ENCODE measurements at places on chromosomes 7 and 10. TPM values are rescaled to one million over a fixed set of nuclear protein-coding genes. Genes with fewer than 3 reads are reported as not detected.
A peak's percentile ranks its signal among the peaks of the same experiment; 100 is the strongest.

Gene GRM3
- total RNA-seq, result not detected

Gene SFTPD
- 0.33 TPM for total RNA-seq

Gene DENND11
- 28.9 TPM for total RNA-seq

Gene OLAH
- total RNA-seq, result 0.34 TPM

- DNase-seq, result no peak
These were observed 29.6 kb upstream of the AKR1C2 start for GRCh38 chr10:5033061-5033778.

DNA sequence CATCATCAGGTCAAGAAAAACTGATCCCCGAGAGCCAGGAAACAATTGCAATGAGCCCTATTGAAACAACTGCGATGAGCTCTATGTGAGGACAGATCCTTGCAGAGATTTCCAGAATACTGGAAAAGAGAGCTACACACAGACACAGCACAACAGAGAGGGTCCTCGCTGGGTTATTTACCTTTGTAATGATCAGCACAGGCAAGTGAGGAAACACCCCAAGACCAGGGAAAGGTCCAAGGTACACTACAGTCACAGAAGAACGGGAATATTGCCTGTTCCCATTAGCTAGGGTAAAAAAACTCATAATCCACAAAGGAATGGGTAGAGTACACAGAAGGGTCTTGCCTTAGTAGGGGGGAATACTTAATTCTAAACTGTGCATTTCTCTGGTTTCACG is 152.7 kb downstream of the ZNF438 start:
- no peak for DNase-seq

GRCh38 chr7:121480058-121480457 is 84.0 kb upstream of the FAM3C start:
- DNase-seq, result no peak

GRCh38 chr7:108385834-108386422 is 70.3 kb downstream of the NRCAM start:
- no peak for DNase-seq

- DNase-seq, result no peak
These were observed 95.8 kb upstream of the COL1A2 start for GRCh38 chr7:94298943-94299342.

GRCh38 chr10:126926568-126926967 is 21.3 kb downstream of the DOCK1 start:
- DNase-seq, result no peak

GRCh38 chr7:2993868-2994267 is 49.8 kb downstream of the CARD11 start:
- no peak for DNase-seq

DNA sequence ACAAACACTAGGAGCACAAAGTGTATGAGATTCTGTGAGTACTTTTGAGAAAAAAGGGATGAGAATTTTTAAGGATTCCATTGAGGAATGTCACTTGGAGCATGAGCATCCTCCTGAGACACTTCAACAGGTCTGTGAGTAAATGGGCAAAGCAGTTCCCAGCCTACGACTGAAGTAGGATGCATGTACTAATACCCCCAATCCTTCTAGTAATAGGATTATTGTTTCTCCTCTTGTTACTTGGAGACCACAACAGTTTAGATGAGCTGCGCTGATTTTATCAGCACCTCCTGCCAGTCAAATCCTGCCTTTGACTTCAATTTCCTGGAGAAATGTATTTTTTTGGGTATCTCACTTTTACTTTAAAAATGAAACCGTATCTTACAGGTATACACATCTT is 820 bp downstream of the BBS9 start:
- peak; percentile 29 for DNase-seq

DNA sequence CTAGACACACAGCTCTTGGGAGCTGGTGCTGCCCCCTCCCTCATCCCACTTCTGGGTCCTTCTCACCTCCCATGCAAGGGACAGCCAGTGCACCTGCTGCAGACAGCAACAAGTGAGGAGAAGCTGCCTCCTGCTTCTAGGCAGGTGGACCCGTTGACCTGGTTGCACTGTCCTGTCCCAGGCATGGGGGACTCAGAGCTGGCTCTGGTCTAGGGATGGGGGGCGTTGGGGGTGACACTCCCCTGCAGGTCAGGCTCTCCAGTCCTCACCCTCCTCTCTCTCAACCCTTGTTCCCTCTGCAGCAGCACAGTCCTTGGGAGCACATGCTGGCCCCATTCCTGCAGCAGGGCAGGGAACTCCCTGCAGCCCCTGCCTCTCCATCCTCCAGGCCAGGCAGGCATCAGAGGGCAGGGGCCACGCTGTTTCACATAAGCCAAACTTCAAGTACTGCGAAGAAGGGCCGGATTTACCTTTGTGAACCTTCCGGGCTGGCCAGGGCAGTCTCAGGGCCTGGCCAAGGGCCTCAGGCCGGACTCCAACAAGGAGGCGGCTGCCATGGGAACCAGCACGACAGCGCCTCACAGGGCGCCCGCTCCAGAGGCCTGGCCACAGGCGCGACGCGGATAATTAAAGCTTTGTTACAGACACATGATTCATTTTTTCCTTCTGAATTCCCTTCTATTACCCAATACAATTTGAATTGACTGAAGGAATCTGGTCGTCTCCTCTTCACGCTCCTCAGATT is 48.5 kb downstream of the RASGEF1A start:
- no peak for DNase-seq

DNA sequence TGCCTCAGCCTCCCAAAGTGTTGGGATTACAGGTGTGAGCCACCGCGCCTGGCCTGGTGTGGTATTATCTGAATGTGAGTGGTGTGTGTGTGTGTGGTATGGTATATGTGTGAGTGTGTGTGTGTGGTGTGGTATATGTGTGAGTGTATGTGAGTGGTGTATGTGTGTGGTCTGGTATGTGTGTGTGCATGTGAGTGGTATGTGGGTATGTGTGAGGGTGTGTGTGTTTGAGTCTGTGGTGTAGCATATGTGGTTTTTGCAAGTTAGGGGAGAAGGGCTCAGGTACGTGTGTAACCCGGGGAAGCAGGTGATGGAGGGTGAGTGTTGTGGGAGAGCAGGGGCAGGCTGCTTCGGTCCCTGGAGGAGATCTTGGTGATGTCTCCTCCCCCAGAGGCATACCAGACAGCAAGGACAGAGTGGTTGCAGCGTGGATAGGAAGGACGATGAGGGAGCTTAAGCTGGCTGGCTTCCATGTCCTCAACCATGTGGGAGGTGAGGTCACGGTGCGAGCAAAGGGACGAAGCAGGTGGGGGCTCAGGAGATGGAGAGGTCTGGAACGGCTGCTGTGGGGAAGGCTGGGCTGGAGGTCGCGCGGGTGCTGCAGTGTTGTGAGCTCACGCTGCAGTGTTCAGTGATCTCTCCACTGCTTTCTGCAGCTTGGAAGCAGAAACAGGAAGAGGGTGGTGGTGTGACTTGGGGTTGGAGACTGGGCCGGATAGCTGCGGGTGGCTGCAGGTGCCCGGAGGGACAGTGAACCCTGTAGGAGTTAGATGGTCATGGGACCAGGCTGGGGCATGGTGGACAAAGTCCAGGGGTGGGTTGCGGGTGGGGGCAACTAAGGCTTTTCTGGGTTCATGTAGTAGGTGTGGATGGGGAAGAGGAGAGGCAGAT is 5.0 kb downstream of the ZYX start:
- DNase-seq, result peak; percentile 47

GRCh38 chr10:125462845-125463244 is 220.1 kb downstream of the TEX36 start:
- DNase-seq, result no peak

- no peak for DNase-seq
These were observed 4.0 kb upstream of the TAS2R40 start for GRCh38 chr7:143217806-143218205.

GRCh38 chr7:102063690-102064180 is 222.9 kb upstream of the SH2B2 start:
- DNase-seq, result no peak

DNA sequence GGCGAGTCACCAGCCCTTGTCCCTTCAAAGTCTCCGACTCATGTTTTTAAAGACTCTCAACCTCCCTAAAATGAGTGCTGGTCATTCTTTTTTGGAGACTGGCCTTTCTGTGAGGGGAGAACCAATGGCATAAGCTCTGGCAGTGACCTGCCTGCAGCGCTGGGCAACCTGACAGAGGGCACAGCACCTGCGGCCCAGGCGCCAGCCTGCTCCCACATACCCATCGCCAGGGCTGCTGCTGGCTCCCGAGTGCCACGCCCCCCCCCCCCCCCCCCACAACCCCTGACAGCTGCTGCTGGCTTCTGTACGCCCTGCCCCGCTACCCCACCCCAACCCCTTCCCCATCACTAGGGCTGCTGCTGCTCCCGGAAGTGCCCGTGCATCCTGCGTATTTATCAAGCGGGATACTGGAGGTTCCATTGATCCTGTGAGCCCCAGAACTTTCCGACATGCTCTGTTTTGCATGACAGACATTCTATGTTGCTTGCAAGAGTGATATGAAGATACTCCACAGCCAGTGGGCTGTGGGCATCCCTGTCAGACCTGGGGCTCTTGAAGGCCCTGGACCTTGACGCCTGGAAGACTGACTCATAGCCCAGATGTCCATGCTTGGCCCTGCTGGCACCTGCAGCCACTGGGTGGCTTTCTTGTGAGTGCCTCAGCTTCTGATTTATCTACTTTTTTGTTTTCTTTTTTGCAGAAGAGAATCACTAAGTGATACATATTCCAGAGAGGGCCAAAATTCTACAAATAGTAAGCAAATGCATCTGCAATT is 243.9 kb downstream of the ZMYND11 start:
- DNase-seq, result no peak

GRCh38 chr10:16748749-16749148 is 68.5 kb downstream of the RSU1 start:
- no peak for DNase-seq

DNA sequence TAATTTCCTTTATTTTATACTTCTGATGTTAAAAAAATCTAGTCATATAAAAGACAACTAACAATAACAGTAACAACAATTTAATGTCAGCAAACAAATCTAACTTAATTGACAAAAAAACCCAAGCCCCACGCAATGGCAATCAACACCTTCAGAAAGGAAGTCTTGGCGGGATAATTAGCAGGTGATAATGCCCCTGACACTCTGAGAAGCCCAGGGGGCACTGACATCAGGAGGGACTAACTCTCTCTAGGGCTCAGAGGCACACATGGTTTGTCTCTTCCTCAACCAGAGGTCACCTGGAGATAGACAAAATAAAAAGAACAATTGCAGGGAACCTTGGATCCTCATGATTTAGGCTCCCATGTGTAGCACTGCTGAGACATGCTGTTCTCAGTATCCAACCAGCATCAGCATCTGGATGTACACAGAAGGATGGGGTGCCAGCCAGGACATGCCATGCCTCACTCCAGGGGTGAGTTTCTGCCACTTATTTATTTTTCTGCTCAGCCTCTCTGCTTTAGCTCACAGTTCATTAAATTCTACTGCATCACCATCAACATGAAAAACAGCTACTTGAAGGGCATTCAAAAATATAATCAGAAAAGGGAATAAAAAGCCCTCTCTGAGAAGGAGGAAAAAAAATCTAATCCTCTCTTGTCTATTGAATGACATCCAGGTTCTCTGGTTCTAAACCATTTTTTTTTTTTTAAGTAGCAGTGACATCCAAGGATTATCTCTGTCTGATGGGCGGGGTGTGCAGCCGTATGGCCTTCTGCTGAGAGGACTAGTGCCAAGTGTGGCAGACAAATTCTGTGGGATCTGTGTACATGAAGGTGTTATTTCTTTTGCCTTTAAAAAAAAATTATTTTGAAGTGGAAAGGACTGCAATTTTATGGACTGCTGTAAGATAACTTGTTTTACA is 96.3 kb downstream of the ATXN7L1 start:
- DNase-seq, result no peak

DNA sequence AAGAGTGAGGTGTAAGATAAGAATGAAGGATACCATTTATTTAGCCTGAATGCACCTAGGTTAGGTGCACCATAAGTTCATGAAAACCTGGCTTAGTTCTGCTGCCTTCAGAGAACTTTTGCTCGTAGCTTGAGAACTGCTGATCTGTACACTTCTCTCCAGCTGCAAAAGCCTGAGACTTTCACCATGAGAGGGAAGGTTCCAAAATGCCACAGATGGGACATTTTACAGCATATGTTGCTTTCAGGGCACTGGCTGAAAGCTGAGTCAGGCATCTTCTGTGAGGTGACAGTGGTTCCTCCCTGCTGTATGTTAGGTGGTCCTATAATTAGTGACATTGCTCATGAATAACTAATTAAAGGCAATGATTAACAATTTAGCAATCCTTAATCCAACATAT is 298.3 kb downstream of the GALNT17 start:
- DNase-seq, result no peak

- DNase-seq, result no peak
These were observed 22.6 kb upstream of the DLG5 start for GRCh38 chr10:77949167-77949566.

GRCh38 chr7:147418966-147419365 is 1171.6 kb upstream of the C7orf33 start:
- no peak for DNase-seq

Data from activated CD4-positive, alpha-beta memory T cell treated with anti-CD3 and anti-CD28 coated beads for 36 hours (primary cell).